Nucleus accumbens (tissue), 56 donors: ENCODE measurements at places on chromosomes 13 and 19.

DNA sequence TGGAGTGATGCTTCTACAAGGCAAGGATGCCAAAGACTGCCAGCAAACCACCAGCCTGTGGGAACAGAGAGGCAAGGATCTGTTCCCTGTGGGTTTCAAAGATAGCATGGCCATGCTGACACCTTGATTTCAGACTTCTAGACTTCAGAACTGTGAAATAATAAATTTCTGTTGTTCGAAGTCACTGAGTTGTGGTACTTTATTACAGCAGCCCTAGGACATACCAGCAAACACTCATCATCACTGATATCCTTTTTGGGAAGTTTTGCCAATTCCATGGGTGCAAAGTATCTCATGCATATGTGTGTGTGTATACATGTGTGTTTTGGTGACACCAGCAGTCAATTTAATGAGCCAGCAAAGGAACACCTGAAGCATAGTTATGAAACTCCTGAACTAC, 21.0 kb downstream of the LMO7 start:
- DNase-seq, result no peak

GRCh38 chr19:29928831-29929230, 13.2 kb upstream of the URI1 start:
- DNase-seq, result no peak

GRCh38 chr13:74682746-74683145, 548.5 kb upstream of the KLF12 start:
- DNase-seq, result no peak

DNA sequence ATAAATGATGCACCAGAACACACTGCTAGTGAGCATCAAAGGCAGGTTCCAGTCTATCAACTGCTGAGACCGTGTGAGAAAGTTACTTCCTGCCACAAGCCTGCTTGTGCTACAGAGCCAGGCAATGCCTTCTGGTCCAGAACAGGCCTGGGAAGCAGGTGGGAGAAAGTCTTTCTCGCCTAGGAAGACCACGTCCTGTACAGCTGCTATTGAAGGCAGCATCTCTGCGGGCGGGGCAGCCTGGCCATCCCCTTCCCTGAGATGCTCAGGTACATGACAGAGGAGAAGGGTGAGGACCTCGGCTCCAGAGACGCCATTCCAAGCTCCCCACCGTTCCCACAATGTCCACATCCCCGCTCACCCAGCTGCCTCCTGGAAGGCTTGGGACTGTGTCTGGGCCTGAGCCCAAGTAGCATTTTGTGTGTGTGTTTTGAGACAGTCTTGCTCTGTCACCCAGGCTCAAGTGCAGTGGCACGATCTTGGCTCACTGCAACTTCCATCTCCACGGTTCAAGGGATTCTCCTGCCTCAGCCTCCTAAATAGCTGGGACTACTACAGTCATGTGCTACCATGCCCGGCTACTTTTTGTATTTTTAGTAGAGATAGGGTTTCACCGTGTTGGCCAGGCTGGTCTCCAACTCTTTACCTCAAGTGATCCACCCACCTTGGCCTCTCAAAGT, 3.4 kb downstream of the RFX1 start:
- DNase-seq, result no peak

GRCh38 chr19:42206871-42207755, 10.4 kb downstream of the DEDD2 start:
- no peak for DNase-seq

DNA sequence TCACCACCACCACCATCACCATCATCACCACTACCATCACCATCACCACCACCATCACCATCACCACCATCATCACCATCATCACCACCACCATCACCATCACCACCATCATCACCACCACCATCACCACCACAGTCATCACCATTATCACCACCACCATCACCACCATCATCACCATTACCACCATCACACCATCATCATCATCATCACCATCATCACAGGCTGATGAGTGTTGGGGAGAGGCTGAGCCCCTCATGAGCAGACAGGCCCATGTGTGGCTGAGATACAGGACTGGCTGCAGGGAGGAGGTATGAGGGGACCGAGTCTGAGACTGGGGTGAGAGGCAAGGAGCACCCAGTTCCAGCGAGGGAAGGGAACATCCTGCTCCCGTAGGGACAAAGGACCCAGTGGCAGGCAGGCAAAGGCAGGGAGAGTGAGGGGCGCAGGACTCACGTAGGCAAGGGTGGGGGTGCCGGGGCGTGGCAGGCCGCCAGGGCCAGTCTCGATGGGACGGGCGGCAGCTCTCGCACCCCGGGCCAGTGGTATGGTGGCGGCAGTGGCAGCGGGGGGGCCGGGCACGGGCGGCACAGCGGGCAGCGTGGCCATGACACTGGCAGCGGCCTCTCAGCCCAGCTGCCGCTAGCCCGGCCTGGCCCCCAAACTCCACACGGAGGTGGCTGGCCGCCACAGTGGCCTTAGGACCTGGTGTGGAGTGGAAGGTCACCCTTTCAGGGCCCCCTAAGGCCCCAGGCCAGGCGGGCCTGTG, 2.7 kb downstream of the NTN5 start:
- DNase-seq, result no peak

GRCh38 chr13:21328201-21328600, 130.9 kb downstream of the ZDHHC20 start:
- no peak for DNase-seq

DNA sequence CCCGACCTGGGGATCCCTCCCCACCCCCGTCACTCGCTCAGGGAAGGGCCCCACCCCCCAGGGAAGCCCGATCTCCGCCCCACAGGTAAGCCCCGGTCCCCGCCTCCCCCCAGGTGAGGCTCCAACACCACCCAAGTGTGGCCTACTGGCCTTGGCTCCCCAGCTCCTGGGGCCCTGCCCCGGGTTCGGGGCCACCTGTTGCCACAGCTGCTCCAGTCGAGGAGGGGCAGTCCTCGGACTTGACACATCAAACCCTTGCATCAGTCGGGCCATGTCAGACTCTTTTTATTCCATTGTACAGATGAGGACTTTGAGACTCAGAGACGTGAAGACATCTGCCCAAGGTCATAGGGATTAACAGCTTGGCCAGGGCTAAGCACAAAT, 512 bp downstream of the CC2D1A start:
- DNase-seq, result peak; percentile 48

DNA sequence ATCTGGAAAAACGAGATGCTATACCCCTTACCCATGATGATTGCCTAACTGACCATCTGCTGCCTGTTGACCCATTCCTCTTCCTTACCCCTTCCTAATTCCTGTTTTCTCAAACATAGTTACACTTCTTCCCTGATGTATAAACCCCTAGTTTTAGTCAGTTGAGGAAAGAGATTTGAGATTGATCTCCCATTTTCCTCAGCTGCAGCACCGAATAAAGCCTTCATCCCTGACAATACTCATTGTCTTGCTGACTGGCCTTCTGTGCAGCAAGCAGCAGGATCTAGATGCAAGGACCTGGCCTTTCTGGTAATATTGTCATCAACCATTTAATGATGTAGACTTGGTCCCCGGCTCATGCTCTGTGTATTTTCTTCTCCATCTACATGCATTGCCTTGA, 999 bp upstream of the ZNF264 start:
- no peak for DNase-seq

- no peak for DNase-seq
These were observed 67.2 kb upstream of the FNDC3A start for GRCh38 chr13:48908381-48909055.

GRCh38 chr13:54016542-54016941, 987.9 kb downstream of the OLFM4 start:
- no peak for DNase-seq

DNA sequence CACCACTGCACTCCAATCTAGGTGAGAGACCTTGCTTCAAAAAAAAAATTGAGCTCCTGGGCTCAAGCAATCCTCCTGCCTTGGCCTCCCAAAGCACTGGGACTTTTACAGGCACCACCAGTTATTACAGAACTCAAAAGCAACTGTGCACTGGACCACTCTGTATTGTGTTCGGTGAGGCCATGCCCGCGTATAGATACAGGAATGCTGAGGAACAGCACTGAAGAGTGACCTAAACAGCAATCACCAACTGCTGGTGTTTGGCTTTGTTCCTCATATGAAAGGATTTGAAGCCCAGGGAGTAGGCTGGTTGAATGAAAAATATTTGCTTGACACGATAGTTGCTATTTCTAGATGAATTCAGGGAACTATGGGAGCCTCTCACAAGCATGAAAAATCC, 29.5 kb downstream of the SLC25A30 start:
- no peak for DNase-seq
